ENCODE measurements at places on chromosomes 6 and 20.

DNA sequence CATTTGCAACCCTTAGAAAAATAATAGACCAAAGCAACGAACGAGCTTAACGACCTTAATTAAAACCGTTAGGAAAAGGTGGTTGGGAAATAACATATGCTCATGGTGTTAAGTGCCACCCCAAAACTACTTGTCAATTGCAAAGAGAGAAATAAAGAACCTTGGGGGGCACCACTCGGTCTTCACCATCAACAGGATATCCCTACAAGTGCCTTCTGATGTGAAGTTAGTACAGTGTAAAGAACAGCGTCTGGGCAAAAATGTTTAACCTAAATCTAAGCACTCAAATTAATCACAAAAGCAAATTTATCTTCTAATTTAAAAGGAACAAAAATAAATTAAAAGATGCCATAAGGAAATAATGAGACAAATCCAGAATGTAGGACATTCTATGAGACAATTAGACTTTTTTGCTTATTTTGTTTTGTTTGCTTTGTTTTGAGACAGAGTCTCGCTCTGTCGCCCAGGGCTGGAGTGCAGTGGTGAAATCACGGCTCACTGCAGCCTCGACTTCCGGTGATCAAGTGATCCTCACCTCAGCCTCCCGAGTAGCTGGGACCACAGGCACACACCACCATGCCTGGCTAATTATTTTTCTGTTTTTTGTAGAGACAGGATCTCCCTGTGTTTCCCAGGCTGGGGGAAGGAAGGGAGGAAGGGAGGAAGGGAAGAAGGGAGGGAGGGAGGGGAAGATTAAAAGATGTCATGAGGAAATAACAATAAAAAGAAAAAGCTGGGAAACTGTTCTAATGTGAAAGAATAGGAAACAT lies 41.3 kb upstream of the BTN3A2 start:
- DNase-seq = no peak

GRCh38 chr6:149013586-149014344 lies 266.9 kb downstream of the UST start:
- DNase-seq = no peak

GRCh38 chr20:33963751-33964150 lies 30.0 kb upstream of the RALY start:
- no peak for DNase-seq

DNA sequence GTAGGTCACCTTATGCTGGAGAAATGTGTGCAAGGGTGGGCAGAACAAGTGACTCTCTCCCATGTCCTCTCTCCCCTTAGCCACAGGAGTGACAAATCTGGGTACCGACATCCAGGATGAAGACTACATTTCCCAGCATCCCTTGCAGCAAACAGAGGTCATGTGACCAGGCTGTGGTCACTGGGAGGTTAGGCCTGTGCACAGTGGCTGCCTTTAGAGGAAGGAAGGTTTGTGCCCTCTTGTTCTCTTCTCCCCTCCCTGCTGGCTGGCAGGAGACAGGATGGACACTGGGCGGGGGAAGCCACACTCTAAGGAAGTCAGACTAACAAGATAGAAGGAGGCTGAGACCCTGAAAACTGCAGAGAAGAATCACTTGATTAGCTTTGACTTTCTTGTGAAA lies 360.2 kb downstream of the PREX1 start:
- peak; percentile 48 for DNase-seq

DNA sequence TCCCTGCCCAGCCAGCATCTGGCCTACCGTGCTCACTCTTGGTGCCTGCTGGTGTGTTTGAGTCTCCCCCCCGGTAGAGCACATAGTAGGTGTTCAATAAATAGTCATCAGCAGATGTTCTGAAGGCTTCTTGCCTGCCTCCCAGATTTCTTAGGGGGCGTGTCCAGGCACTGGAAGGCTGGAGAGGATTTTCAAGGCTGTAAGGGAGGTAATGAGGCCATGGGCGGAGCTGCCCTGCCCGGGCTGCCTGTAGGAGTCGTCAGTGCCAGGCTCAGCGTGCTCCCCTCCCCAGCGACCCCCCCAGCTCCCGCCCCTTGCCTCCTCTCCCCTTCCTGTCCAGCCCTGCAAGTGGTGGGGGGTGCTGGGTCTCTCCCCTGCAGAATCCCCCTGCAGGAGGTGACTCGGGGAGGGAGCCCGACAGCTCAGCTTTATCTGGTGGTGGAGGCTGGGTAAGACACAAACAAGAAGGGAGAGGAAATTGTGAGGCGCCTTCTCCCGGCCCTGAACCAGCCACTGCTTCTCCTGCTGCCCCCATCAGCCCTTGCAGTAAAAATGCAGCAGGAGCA lies 55.9 kb downstream of the BCAS4 start:
- no peak for DNase-seq

- DNase-seq = no peak
Observed at GRCh38 chr6:74066168-74066871, 370.3 kb downstream of the CD109 start.

GRCh38 chr20:9392892-9393857 lies 121.2 kb upstream of the LAMP5 start:
- DNase-seq = peak; percentile 38

DNA sequence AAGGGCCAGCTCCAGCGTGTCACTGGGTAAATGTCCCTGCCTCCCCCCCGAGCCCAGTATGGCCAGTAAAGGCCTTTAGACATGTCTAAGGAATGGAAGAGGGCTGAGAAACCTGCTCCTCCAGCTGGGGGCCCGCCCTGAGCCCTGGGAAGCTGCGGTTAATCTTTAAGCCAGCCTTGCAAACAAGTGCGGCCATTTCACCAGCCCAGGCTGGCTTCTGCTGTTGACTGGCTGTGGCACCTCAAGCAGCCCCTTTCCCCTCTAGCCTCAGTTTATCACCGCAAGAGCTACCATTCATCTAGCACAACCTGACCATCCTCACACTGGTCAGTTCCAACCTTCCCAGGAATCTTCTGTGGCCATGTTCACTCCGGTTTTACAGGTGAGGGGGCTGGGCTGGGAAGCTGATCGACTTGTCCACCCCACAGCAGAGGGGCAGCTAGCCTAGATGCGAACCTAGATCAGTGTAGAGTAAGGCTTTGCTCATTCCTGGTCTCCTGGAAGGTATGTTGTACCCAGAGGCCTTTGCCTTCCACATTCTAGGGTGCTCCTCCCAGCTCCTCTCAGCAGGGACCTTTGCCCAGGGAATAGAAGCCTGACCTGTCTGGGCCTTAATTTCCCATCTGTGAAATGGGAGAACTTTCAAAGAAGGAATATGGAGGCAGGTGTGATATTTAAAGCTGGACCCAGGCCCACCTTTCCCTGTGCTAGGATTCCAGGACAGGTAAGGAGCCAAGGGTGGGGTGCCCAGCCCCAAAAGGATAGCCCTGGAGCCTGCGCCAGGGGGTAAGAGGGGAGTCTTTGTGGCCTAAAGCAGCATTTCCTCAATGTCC lies 1.2 kb upstream of the SRC start:
- DNase-seq = no peak

GRCh38 chr6:122845916-122846612 lies 57.0 kb downstream of the SMPDL3A start:
- DNase-seq = no peak

DNA sequence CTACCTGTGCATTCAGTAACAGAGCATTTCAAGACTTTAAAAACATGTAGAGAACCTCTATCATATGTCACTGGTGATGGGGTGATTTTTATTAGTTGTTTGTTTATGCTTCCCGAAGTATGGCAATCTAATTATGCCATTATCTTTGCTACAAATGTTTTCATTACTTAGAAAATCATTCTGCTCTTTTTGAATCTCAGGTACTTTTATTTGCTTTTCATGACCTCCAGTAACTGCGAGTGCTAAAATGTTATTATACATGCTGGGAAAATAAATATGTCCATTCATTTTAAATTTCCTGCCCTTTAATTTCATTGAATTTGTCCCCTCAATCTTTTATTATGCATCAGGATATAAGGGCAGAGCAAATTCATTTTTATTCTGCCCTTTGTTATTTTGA lies 515.7 kb downstream of the NKAIN2 start:
- no peak for DNase-seq

DNA sequence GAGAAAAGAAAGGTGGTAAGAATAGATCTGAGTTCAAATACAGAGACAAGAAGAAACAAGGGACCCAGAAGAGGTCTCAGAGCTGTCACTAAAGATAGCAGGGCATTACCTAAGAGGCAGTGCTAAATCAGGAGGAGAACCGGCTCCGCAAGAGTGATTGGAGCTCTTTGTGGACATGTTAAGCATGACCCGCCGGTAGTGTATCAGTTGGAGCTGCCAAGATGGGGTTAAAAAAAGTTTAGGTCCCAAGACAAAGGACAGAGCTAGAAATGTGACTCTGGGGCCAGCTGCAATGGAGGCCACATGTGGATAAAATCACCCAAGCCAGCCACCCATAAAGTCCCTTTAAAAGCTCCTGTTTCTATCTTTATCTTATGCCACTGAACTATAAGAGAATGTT lies 93.4 kb downstream of the MBOAT1 start:
- no peak for DNase-seq

DNA sequence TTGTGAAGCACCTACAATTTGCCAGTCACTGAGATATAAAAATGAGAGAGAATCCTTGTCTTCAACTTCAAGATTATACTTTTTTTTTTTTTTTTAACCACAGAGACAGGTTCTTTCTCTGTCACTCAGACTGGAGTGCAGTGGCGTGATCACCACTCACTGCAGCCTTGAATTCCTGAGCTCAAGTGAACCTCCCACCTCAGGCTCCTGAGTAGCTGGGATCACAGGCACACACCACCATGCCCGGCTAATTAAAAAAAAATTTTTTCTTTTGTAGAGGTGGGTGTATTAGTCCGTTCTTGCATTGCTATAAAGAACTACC lies 51.6 kb upstream of the PMEPA1 start:
- no peak for DNase-seq

DNA sequence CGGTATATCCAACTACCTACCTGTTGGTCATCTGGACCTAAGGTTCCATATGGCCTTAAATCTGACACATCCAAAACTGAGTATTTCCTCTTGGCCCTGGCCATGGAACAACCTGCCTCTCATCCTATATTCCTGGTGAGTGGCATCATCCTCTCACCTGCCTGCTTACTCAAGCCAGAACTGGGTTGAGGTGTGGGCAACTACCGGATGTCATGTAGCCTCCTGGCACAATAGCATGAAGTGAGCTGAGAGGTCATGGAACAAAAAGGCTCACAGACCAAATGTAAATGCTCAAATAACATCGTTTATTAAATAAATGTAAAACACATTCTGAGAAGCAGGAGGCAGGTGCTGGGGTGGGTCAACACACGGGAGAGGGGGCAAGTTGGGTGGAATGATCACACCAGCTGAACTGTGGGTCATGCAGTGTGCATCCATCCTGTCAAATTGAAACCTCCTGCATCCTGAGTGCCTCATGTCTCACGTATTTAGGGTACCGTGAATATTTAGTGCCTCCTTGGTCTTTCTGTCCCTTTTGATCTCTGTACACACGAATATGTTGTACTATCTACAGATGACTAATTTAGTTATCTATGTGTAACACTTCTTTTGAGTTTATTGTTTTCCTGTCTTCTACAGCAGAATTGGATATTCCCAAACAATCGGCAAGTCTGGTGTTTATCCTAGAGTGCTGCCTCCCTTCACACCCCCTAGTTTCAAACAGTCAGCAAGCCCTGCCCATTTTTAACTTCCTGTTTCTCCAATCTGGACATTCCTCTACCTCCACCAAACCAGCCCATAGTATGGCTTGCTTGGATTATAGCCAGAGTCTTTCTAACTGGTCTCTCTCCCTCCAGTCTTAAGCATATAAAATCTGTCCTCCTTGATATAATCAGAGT lies 7.9 kb upstream of the POU5F1 start:
- no peak for DNase-seq

GRCh38 chr6:39884696-39885095 lies 49.6 kb downstream of the MOCS1 start:
- no peak for DNase-seq

DNA sequence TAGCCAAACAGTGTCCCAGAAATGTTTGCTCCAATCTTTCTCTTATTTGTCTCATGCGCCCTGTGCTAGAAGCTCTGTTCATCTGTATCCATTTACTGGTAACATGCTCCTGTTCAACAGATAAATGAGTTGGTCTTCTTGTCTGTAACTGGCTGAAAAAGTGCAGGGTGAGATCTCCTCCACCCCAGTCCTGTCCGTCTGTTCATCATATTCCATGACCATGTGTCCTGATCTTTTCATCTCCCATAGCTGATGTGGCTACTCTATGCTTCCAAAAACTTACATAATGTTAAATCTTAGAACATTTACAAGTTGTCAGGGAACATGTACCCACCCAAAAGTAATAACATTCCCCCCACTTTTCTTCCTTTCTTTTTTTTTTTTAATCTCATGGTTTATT lies 31.8 kb upstream of the DSE start:
- DNase-seq = no peak

DNA sequence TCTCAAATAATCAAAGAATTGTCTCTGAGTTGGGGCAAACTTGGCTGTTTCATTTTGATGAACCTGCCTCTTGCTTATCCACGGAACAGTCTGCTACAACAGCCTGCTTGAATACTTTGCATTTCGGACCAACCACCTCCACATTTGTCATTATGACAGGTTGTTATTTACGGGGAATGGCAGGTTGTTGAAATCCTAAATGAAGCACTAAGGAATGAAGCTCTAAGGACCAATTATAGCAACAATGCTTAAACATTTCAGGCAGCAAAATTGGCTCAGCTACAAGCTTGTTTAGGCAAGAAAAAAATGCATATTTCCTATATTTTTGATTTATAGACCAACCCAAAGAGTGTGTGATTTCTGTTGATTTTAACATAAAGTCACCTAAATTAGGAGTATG lies 84.5 kb downstream of the MAP3K7 start:
- no peak for DNase-seq

DNA sequence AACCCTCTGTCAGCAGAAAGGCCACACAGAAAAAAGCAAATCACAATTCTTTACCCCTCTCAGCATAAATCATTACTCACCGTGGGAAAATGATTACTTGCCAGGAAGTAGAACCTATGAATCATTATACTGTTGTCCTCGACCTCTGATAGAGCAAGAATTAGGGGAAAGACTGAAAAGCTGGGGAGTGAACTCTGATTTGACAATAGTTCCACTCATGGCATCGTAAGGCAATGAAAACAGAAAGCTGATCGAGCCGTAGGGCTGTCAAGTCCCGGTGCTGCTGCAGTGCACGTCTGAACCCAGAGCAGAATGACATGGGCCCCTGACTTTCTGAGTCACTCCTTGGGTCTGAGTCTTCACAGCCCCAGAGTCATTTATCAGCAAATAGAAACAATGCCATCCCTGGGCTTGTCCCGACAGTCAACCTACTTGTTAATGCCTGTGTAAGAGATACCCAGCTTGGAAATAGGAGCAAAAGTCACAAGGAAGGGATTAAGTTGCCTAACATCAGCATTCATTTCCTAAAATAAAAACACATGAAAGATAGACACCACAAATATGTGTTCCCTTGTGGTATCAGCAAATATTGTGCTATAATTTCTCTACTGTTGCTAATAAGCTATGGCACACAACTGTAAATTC lies 224.8 kb upstream of the MARCKS start:
- DNase-seq = peak; percentile 57

GRCh38 chr6:150981095-150981494 lies 115.6 kb downstream of the MTHFD1L start:
- peak; percentile 67 for DNase-seq

- DNase-seq = peak; percentile 75
Observed at GRCh38 chr6:139373154-139373927, 1.1 kb downstream of the CITED2 start.
